Placental pericyte (primary cell): ENCODE measurements at places on chromosomes 2 and 18. TPM values are rescaled to one million over a fixed set of nuclear protein-coding genes. Genes with fewer than 3 reads are reported as not detected.

Gene MRO
- not detected in 2 replicates for total RNA-seq

Gene TSPYL6
- not detected in 2 replicates for total RNA-seq

Gene FLACC1
- 0.44 and 1.4 TPM in 2 replicates for total RNA-seq

Gene RAPH1
- 17.2 and 33.0 TPM in 2 replicates for total RNA-seq

Gene MARCHF4
- total RNA-seq: 1.1 and 8.7 TPM in 2 replicates

Gene UGT1A10
- total RNA-seq: 0.22 TPM in 1 of 2 replicates, not detected in the other
